Stimulated activated naive CD8-positive, alpha-beta T cell treated with anti-CD3 and anti-CD28 coated beads, Interleukin-15, amount 100 ng/mL, for 72 hours (primary cell): ENCODE measurements at places on chromosomes 12 and 14.

GRCh38 chr14:92917956-92918355, 5.0 kb upstream of the CHGA start:
- DNase-seq, result no peak

DNA sequence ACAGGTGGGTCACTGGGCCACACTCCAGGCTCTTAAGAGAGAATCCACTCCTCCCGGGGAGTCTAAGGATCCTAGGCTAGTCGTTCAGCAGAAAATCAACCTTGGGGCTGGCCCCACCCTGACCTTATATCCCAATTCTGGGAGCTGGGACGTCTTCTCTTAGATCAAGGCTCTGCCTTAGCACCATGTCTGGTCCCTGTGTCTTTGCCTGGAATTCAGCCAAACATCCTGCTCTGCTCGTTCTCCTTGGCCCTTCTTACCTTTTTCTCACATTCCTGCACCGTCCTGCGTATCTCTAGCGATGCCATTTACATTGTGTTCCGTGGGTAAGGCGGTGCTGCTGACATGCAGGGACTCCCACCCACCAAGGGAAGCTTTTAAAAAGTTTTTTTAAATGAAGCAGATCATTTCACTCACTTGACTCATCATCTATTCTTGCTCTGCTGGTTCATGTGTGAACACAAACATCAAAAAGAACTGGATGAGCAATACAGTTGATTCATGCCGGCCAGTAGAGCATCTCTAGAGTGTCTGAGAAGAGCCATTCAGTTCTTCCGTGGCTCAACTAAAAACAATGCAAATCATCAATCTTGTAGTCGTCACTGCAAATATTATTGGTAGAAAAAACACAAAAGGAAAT, 50.2 kb downstream of the KCNK13 start:
- no peak for DNase-seq

DNA sequence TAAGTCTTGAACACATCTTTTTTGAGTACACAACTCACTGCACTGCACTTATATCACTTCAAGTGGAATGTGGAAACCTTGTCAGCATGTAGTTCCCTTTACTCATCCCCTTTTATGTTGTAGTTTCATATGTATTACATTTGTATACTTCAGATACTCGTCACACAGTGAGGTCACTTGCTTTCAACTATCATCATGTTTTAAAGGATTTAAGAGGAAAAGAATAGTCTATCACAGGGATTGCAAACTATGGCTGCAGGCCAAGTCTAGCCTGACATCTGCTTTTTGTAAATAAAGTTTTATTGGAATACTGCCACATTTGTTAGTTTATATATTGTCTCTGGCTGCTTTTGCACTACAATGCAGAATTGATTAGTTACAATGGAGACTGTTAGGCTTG, 24.3 kb downstream of the CNOT2 start:
- DNase-seq, result no peak

DNA sequence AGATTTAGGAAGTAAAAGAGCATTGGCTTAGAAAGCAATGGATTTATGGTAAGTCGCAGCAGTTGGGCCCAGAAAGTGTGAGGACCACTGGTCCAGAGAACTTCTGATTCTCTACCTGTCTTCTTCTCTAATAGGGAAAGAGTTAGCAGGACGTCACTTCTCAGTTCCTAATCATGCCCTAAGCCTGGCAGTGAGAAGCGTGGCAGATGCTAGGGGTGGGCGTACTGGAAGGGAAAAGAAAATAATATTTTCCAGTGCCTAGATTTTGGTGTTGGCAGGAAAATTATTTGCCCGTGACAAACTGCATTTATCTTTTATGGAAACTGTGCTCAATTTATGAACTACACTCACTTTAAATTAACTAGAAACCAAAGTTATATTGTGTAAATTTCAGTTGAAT, 212.3 kb downstream of the PPFIA2 start:
- DNase-seq, result no peak

GRCh38 chr14:69342928-69343525, 55.1 kb downstream of the ERH start:
- DNase-seq, result no peak

DNA sequence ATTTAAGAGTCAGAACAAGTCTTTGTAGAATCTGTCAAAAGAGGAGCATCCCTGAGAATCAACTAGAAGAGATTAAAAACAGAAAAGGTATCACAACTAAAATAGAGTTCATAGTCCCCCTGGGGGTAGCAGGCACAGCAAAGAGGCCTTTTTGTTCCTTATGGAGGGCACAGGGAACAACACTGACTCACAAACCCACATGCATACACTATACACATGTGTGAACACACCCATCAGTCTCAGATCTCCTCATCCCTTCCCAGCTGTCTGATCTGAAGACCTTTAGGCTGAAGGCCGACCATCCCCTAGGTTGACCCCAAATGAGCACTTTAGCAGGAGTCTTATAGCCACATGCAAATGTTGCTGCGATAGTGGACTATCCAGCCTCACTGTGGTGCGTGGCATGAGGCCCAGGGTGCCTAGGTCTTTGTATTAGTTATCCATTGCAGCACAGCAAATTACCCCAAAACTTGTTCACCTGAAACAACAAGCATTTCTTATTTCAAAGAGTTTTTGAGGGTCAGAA, 236.7 kb upstream of the EGLN3 start:
- DNase-seq, result no peak

- DNase-seq, result no peak
Measured at GRCh38 chr12:106229036-106229591, 18.7 kb downstream of the CKAP4 start.

DNA sequence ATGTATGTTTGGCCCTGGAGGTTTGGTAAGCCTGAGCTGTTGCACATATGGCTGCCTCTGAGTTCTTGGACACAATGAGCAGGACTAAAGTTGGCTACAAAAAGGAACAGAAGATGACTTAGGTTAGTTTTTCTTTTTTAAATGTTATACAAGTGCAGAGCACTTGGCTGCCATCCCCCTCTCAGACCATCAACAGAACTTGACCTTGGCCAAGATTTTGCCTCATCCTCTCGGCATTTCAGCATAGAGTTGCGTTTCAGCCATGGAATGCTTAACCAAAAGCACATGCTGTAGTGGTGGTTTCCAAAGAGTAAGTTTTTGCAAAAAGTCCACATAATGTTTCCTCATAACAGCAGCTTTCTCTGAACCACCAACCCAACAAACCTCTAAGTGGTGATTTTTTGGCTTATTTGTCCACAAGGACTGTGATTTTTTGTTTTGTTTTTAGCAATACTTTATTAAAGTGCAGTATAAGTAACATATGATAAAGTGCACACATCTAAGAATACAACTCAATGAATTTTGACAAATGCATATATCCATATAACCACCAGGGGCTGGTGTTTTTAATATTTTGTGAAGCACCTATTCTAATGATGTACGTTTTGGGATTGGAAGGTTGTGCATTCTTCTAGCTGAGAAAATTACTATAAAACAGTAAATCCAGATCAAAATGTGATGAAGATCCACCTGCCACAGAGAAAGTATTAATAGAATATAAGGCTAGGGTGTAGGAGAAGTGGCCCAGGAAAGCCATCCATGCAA, 12.1 kb upstream of the GALNT16 start:
- no peak for DNase-seq

- no peak for DNase-seq
Measured at GRCh38 chr14:77457115-77457521, 283 bp downstream of the VIPAS39 start.

DNA sequence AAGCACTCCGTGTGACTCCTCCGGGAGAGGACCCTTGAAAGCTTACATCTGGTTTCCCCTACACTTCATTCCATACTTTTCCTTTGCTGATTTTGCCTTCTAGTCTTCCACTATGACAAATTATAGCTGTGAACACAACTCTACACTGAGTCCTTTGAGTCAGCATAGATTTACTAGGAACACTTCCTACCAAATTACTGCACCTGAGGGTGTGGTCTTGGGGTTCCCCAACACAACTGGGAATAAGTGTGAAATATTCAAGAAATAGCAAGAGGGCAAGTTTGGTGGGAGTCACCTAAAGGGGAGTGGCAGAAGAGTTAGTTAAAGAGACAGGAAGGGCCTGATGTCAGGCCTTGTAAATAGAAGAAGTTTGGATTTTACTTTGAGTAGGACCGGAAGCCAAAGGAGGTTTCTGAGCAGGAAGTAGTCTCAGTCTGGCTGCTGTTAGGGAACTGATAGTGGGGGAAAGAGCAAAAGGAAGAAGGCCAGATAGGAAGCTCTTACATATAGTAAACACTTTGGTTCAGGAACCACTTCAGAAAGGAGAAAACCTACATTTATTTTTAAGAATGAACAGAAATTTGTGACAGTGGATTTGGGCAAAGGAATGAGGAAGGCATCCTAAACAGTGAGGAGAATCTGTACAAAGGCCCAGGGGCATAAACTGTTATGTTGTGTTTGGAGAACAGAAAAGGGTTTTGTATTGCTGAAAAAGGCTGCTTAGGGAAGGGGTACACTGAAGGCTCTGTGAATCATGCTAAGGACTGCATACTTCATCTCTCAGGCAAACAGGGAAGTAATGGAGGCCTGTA, 14.2 kb downstream of the SEL1L start:
- no peak for DNase-seq
